ENCODE measurements at places on chromosomes 5 and 9.

DNA sequence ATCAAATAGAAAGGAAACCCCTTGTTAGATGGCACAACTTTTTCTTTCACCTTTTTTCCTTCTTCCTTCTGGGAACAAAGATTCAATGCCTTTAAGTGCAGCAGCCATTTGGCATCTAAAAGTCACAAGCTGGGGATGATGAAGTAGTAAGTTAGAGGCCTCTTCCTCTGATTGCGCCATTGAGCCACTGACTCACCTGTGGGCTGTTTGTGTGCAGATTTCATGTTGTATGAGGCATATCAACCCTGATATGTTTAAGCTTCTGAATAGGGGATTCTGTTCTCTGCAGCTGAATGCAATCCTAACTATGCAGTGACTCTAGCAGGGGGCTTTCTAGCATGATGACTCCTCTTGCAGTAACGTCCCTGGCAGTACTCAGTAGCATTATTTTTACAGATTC is 599.9 kb downstream of the CSNK1G3 start:
- no peak for DNase-seq

DNA sequence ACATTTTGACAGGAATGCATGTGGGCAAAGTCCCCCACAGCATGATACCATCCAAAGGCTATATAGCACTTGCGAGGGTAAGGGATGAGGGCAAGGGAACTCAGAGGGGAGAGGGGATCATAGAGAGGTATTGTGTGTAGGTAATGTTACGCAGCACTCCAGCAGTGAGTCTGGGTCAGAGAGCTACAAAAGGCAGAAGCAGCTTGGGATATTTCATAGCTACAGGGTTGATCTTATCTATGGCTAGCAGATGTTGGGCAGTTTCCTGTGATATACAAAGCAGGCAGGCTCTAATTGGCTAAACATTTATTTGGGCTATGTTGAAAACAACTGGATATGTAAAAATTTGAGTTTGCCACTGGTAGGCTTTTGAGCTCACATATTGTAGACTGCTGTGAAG is 17.8 kb upstream of the SLCO4C1 start:
- DNase-seq = peak; percentile 5

DNA sequence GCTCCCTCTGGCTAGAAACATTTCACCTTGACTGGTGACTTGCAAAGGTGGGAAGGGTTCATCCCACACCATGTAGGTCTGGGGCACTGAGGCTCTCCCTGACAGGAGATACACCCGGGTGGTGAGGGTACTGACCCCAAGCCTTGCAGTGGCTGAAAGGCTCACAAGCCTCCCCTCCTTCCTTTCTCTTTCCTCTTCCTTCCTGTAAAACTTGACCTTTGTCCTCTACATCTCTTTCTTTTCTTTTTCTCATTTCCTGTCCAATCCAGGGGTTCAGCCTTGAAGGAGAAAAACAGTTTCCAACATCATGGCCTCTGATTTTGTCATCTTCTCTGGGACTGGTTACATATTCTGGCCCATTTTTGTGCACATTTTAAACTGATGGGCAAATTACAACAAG is 16.6 kb downstream of the FBP2 start:
- DNase-seq = no peak

DNA sequence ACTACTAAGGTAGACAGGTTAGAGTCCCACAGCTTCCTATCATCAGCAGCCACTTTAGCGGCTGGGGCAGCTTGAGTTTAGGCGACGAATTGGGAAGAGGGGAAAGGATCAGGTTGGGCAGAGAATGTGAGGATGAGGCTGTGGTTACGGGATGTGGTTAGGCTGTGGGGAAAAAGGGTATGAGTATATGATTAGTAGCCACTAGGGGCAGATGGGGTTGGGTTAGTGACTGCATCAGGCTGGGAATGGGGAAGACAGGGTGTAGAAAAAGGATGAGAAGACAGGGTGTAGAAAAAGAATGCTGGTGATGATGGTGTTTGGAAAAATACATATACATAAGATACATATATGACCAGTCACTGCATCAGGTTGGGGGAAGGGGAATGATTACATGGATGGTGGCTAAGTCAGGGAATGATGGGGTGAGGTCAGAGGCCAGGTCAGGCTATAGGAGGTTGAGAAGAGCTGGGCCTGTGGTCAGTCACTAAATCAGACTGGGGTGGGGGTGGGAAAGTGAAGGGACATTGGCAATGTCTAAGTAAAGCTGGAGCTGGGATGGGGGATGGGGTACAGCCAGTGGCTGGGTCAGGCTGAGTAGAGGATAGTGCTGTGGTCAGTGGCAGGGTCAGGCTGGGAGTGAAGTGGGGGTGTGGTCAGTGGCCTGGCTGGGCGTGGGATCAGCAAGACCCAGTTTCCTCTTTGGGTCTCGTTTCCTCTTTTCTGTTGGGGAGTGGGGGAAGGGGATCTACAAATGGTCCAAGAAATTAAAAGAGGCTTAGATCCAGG is 2.1 kb downstream of the TLN1 start:
- DNase-seq = peak; percentile 70

- DNase-seq = peak; percentile 55
Observed at GRCh38 chr5:156094001-156094400, 233.0 kb upstream of the SGCD start.

DNA sequence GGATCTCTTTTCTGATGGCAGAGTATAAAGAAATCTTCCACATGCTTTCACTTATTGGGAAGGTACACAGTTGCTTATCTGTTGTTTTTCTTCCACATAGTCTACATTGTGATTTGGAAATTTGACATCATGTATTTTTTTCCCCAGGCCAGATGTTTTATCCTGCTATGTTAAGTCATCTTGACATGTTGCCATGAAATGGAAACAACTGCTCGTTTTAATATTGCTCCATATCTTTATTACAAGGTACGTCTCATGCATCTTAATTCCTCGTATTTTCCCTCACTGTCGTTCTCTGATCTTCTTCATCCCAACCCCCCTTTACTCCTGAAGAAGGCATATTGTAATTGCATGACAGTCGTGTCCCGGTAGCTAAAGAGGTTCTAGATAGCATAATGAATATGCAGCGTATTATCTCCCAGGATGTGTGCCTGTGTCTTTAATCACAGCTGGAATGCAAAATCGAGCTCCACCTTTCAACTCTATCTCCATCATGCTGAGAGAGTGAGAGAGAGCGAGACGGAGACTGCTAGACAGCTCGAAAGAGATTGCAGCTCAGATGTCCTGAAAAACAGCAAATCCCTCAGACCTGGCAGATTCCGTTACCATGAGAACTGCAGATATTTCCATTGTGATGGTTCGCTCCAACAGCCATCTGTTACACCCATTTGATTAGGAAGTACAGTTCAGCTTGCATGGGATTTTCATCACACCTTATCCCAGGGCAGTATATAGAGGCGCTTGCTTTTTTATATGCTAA is 281.7 kb downstream of the TMEM38B start:
- no peak for DNase-seq

DNA sequence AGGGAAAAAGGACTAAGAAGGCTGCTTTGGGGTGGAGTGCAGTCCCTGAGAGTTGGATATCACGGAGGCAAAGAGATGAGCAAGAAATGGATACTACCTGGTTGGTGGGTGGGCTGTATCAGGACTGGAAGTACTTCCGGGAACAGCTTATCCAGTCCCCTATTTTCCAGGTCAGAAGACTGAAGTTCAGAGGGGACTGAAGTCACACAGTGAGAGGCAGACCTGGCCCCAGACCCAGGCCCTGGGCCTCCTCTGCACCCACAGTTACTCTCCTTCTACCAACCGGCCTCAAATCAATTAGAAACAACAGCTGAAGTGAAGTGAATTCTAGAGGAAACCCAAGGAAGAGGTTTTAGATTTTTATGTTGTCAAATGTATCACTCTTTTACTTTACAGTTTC is 93.6 kb upstream of the ALDH1B1 start:
- DNase-seq = no peak

DNA sequence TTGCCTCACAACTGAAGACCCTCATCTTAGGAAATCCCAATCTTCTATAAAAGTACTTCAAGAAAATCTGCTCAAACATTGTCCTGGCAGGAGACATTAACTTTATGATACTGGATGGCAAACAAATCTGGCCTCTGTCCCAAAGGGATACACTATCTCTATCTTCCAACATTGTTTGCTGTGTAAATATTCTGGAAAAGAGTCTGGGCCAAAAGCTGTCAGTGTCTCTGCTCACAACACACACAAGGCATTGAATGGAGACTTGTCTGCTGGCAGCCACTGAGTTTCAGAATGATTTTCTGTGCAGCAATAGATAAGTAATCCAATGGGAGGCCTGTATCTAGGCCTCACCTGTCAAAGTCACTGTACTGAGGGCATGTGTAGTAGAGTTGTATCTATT is 471.1 kb downstream of the DMAC1 start:
- DNase-seq = no peak

DNA sequence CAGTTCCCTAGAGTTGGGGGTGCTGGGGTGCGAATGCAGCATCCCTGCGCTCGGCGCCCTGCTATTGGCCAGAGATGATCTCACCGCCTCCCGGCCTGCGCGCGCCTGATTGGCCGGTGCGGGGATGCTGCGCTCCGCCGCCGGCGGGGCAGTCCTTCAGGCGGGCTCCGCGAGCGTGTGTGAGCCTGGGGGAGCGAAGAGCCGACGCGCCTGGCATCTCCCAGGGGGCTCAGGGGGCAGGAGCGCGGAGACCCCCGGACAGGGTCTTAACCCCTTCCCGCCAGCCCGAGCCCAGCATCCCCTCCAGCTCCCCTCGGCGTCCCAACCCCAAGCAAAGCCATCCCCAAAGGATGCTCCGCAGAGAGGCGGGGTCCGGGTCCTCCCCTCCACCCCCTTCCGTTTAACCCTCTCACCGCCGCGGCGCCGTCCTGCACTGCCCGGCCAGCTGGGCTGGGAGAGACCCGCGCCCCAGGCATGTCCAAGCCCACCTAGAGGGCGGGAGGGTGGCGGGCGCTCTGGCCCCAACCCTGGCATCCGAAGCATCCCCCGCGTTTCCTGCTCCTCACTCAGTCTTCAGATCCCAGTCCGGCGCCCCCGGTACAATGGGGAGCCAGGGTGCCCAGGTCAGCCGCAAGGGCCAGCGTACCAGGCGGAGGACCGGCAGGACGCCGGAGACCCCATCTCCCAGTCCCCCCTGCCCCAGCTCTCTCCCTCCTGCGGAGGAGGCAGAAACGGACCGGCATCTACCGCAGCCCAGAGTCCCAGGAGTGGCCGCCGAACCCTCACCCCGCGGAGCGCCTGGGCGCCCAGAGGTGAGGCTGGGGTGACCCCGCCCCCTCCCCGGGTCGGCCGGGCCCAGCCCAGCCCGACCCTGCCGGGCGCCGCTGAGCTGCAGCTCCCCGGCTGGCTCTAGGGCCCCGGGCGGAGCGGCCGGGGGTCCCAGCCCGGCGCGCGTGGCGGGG is 19.3 kb upstream of the TOR2A start:
- peak; percentile 86 for DNase-seq

- no peak for DNase-seq
Observed at GRCh38 chr5:158977642-158978041, 122.1 kb downstream of the EBF1 start.

- DNase-seq = no peak
Observed at GRCh38 chr9:113391917-113392316, 9.2 kb downstream of the ALAD start.

- no peak for DNase-seq
Observed at GRCh38 chr9:133468777-133469421, 9.1 kb downstream of the CACFD1 start.

GRCh38 chr5:166365164-166365563 is 1926.3 kb upstream of the WWC1 start:
- DNase-seq = no peak

Measured in neural progenitor cell (in vitro differentiated cells).